ENCODE measurements at places on chromosomes 1 and 21.
A peak's percentile ranks its signal among the peaks of the same experiment; 100 is the strongest.

DNA sequence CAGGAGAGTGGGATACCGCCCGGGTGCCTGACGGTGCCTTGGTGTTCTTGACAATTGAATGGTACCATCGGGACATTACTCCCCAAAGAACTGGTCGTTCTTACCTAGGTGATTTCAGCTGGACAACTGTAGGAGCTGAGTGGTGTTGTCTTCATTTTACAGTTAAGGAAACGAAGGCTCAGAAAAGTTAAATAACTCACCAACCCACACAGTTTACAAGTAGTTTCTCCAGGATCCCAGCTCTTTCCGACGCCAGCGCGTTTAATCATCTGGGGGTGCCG lies 1.6 kb downstream of the PIK3CD start:
- no peak for DNase-seq

DNA sequence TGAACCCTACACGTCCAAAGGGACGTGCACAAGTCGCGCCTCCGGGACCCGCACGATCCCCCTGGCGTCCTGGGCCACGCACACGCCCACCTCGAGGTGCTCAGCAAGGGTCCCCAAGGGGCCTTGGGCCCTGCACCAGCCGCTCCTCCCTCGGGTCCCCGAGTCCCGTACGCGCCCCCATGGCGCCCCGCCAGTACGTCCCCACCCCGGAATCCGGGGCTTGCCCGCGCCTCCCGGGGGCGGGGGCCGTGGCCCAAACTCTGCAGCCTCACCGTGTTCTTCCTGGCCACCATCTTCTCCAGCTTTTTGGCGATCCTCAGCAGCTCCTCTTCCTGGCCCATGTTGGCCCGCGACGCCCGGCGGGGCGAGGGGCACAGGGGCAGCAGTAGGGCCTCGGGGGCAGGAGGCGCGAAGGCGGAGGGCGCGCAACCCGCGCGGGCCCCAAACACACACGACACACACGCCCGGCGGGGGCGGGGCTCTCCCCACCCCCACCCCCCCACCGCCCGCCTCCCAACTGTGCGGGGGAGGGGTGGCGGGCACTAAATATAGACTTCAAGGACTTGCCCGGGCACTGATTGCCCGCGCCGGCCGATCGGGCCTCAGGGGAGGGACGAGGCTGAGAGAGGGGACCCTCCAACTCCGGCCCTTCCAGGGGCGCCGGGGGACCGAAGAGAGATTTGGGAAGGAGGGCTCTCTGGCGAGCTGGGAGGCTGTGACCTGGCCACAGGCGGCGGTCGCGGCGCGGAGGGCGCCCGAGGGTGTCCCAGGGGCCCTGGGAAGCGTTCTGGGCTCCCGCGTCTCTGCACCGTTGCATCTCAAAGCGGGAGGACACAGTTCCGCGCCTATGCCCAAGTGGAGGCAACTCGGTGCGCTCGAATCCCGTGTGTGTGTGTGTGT lies at the start of gene TCEA3:
Gene TCEA3, minus strand, starts transcription at position 456 of the 900 bp plus-strand sequence. Its CDS starts 115 bp downstream, at position 341.
- DNase-seq: peak; percentile 54

DNA sequence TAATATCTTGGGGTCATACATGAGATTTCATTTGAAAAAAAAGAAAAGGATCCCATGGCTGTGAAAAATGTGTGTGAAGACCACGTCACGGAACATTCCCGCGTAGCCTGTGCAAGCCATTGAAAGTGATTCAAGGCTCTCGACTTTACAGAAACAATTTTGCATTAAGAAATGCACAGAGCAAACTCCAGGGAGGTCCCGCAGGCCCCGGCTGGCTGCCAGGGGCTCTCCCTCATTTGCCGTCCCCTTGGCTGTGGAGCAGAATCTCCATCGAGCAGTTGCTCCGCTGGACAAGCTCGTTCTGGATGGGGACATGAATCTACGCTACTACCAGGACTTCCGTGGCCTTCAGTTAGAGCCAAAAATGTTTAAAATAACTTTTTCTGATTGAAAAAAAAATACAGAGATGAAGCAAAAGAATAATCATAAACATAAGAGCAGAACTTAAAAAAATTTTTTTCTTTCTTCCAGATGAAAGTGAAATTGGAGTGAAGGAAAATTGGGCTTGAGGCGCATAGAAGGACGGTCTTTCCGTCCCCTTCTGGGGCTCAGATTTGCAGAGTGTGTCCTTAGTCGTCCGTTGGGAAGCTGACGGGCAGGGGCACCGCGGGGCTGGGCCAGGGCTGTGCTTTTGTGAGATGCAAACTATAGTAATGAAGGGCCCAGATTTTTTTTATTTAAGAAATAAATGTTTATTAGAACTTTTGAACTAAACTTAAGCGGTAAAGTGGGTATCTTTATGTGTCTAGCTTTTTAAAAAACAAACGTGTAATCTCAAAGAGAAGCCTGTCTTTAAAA lies 68.1 kb upstream of the ARHGEF16 start:
- DNase-seq: no peak

GRCh38 chr1:207814469-207814868 lies 62.6 kb downstream of the CD46 start:
- no peak for DNase-seq

GRCh38 chr21:37264808-37265207 lies 2.3 kb downstream of the VPS26C start:
- DNase-seq: no peak

GRCh38 chr1:228457017-228457395 lies 30.2 kb upstream of the RNF187 start:
- DNase-seq: no peak

GRCh38 chr1:39452081-39452480 lies 39.4 kb upstream of the BMP8A start:
- DNase-seq: no peak

DNA sequence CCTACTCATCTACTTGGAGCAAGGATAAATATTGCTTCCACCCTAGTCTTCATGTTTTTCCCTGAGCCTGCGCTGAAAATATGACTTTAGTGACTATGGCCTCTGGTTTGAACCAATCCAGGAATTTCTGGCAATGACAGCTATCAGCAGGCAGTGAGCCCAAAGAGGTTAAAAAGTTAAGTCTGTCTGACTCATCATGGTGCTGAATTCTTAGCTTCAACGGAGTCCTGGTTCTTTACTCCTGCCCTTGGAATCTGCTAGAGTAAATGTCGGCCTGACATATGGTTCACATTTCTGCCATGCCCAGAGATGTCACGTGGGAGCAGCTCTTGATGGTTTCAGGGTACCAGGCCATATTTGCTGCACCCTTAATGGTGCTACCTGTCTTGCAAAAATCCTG lies 351.6 kb upstream of the PLXNA2 start:
- DNase-seq: no peak

DNA sequence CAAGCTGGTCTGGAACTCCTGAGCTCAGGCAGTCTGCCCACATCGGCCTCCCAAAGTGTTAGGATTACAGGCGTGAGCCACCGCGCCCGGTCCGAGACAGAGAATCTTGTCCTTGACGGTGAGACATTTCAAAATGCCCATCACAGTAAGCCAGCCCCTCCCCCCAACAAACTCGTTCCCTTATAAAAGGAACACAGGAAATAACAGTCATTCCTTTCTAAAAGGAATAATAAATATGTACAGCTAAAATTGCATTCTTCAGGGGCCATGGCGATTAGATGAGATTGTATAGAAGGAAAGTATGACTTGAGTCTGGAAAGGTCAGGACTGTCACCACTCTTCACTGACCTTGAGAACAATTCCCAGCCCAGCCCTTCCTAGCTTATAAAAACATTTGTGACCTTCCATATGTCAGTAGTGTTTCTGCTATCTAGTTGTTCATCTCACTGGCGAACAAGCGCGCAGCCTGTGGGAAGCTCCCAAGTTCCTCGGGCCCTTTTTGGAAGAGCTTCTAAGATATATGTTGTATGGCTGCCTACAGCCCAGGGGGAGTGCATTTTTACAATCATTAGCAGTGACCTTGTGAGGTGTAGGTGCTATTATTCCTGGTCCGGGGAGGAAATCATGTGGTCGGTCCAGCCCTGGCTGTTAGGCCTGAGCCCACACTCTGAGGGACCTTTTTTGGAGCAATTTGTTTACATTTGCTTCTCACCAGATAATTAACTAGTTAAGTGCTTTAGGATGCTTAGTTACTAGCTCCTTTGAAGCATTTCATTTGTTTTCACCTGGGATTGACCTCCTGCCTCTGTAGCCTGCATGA lies 8.7 kb downstream of the SZRD1 start:
- no peak for DNase-seq

DNA sequence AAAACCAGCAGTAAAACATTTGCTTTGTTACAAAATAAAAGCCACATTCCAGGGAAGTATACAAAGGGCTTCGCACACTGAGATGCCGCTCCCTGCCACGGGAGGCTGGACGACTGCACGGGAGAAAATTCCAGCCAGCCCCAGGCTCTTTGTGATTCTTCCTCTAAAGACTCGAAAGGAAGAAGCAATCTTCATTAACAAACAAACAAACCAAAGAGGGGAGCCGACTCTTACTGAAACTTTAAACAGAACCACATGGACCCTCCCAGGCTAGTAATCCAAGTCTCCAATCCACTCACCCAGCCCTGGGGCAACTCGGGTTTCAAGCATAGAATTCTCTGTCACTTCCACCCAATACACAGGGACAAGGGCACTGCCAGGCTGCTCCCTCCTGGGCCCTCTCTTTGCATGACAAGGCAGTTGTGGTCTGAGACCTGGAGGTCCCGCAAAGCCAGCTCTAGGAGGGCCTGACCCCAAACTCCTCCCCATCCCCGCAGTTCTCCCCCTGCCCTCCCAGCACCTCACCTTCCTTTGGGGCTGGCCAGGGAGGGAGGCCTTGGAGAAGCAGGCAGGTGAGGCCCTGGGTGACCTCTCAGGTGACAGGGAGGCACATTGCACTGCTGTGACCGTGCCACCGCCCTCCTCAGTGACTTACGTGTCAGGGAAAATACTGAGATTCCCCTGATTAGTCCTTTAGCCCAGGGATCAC lies 26.6 kb upstream of the COL18A1 start:
- no peak for DNase-seq

DNA sequence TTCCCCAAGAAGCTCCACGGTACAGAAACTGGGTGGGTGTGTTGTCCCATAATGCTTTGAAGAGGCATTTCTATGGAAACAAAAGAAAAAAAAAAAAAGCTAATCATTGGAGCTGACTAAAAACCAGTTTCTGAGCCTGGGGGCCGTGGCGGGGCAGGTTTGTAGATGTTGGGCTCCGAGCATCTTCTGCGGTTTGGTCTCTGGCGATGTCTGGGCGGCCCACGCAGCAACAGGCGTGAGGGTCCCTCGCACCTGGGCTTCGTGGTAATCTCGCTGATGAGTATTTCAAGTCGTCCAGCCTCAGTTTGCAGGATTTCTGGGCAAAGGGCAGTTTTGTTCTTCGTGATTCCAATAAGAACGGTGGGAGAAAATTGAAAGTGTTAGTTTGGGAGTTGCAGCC lies 6.8 kb downstream of the TP73 start:
- DNase-seq: no peak

GRCh38 chr21:42513985-42514882 lies 582 bp downstream of the SLC37A1 start:
- DNase-seq: no peak

- no peak for DNase-seq
Measured at GRCh38 chr1:148317288-148317985, 165.4 kb upstream of the NBPF11 start.

GRCh38 chr1:153357853-153358690 lies at the start of gene S100A9:
TSS of gene S100A9 (plus strand) at chr1:153357854. CDS start at chr1:153358284, 430 bp downstream.
- DNase-seq: no peak

GRCh38 chr1:28196330-28196729 lies 19.8 kb upstream of the PTAFR start:
- no peak for DNase-seq

- DNase-seq: no peak
Measured at GRCh38 chr1:118981436-118981835, 6.7 kb downstream of the TBX15 start.

DNA sequence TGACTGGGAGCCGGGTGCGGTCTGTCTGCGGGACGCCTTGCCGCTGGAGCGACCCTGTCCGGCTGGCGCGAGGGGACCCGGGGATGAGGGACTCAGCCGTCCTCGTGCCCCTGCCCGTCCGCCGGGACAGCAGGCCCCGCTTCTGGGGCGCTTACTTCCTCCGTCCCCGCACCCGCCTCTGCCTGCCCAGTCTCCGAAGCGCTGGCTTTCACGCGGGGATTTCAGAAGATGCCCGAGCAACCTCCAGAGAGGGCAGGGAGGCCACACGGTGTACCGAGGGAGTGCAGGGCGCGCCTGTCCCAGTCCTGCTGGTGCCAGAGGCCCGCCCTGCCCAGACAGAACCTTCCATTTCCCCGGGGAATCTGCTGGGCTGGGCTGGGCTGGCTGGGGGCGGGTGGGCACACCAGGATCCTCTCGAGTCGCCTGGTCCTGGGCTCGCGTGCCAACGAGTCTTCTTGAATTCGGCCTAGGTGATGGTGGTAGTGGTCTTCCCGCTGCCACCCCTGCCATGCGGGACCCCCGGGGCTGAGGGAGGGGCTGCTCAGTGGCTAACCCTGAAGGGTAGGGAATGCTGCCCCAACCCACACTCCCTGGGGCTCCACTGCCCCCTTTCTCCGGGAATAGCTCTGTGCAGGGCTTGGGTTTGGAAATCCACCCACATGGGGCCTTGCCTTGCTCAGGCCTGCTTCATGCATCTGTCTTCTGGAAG lies 2.5 kb upstream of the TRPM2 start:
- DNase-seq: no peak

DNA sequence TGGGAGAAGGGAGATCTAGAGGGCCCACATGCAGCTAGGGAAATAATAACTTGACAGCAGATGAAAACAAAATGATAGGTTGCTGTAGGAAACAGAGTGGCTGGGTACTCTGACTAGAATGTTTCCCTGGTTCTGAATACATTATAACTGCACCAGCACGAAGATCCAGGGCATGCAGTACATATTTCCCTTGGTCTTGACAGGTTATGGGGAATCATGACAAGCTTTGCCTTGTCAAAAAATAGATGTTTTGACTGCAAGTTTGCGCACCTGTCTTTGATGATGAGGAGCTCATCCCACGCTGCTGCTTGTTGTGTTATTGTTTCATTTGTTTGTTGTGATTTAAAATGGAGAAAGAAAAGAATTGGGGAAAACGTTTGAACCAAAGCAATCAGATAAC lies 292.9 kb downstream of the PDE4B start:
- no peak for DNase-seq

- DNase-seq: no peak
Measured at GRCh38 chr1:54604572-54605370, 18.6 kb downstream of the FAM151A start.

DNA sequence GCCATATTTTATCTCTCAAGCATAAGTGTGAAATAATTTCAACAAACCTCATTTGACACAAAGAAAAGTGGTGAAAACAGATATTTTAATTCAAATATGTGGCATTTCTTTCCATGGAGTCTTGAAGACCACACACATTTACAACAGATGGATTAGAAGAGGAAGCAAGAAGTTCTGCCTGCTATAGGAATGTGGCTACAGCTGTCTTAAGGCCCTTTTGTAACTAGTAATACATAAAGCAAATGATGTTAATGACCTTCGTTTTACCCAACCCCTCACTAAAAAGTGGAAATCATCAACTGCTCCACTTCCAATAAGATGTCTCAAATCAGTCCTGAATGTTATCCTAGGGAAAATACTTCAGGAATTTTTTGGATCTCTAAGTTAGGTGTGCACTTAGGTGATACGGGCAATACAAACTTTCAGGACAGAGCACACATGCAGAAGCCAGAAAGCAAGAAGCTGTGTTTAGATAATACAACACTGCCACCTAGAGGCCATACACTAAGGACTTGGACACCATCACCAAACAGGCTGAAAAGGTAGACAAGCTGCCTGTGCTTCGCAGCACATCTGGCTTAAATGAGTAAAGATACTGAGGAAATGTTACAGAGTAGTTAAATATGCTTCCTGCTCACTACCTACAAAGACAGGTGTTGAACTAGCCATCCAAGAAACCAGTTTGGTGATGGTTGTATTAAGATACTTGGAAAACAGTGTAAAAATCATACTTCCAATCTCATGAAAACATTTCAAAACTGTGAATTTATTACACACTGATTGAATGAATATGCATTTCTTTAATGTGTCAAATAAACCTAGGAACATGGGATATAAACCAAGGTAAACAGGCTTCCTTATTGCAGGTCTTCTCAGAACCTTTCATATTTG lies 24.4 kb downstream of the RRAGC start:
- DNase-seq: peak; percentile 60
